NCI-H1105 (cell line): ENCODE measurements at places on chromosomes 16 and 17.
A peak's percentile ranks its signal among the peaks of the same experiment; 100 is the strongest.

GRCh38 chr16:27618606-27619327, 68.8 kb downstream of the KATNIP start:
- DNase-seq: no peak

DNA sequence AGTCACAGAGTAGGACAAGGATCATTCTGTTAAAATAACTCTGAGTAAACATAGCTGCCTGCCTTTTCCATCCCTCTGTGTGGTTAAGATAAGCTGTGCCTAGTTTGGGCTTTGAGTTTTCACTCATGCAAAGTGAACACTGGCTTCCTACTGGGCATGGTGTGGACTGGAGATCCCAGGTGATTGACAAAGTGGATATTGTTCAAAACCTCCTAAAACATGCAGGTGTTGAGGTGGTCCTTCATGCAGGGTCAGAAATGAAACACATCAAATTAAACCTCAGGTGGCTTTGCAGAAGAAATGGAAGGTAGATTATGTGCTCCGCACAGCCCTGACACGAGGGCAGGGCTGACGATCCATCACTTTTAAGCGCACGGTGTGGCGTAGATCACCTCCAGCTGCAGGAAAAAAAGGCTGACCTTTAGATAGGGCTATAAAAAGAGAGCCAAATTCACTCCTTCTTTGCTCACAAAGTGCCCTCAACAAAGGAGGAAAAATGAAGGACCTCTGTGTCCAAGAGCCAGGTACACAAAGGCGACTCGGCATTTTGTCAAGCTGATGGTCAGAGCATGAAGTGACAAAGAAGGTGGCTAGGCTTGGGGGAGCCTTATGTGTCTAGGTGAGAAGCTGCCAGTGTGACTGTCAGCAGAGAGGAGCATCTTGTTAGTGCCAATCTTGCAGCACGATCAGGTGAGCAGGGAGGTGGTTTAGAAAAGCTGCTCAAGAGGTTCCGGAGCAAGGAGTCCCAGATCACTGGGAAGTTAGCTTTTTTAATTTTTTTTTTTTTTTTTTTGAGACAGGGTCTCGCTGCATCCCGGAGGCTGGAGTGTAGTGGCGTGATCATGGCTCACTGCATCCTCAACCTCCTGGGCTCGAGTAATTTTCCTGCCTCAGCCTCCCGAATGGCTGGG, 19.9 kb upstream of the ITPRIPL2 start:
- no peak for DNase-seq

- DNase-seq: no peak
These were observed 8.7 kb downstream of the ARHGAP27 start for GRCh38 chr17:45423975-45424335.

GRCh38 chr17:39069114-39069756, 82.2 kb downstream of the PLXDC1 start:
- DNase-seq: peak; percentile 22

DNA sequence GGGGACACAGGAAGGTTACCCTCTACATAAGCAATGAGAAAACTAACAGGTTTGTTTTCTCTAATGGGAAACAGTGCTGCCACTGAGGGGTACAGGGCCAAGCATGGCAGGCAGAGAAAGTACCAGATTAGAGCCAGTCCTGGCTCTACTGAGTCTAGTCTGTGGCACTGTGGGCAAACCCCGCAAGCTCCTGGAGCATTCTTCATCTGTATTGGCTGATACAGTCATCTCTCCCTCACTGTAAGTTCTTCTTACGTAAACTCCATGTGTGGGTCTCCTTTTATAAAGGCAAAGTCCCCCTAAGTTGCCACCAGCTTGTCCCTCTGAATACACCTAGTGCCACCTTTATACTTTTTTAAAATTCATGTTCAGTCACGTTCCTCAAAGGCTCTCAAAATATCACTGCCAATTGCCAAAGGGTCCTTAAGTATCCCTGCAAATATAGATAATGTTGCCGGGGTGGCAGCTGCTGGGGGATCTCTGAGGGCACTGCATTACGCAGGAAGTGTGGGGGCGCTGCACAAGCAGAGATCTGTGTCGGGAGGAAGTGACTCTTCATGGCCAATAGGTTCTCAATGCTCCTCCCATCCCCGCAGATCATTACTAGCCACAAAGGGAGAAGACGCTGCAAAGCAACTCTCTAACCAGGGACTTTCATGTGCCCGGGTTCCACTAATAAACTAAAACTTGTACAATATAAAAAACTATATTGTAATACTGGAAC, 18.8 kb downstream of the XPO6 start:
- no peak for DNase-seq

- DNase-seq: no peak
These were observed 283.6 kb downstream of the ABCC12 start for GRCh38 chr16:47872225-47872624.

GRCh38 chr16:5450409-5451104, 353.0 kb upstream of the EEF2KMT start:
- no peak for DNase-seq

GRCh38 chr17:77526259-77526711, 385.5 kb downstream of the SEC14L1 start:
- no peak for DNase-seq

GRCh38 chr17:48247603-48248002, 140.0 kb downstream of the SNX11 start:
- no peak for DNase-seq

- no peak for DNase-seq
These were observed 59.7 kb downstream of the PDPK1 start for GRCh38 chr16:2597560-2597902.

- no peak for DNase-seq
These were observed 99.5 kb upstream of the KCNJ18 start for GRCh38 chr17:21592774-21593173.

- DNase-seq: no peak
These were observed 2.5 kb downstream of the TAC4 start for GRCh38 chr17:49845321-49845720.

GRCh38 chr16:84874004-84874435, 54.2 kb downstream of the CRISPLD2 start:
- no peak for DNase-seq

GRCh38 chr17:30579610-30580315, 102.6 kb downstream of the GOSR1 start:
- DNase-seq: no peak

- DNase-seq: no peak
These were observed 24.1 kb downstream of the NPTX1 start for GRCh38 chr17:80452173-80452915.

GRCh38 chr17:37391146-37391545, 15.4 kb downstream of the C17orf78 start:
- no peak for DNase-seq

DNA sequence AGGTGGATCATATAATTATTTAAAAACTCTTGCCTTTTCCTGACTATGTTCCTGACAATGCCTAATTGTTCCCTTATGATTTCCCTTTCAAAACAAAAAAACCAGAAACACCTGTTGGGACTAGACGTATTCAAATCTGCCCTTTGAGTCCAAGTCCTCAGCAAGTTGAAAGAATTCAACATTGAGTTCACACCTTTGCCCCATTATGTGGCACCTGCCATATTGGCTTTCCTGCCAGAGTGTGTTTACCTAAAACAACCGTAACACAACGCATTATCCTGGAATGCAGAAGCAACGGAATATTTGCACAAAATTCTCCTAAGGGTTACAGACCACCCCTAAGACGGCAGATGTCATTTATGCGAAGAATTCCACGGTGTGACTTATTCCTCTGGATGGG, 105.9 kb downstream of the ZFHX3 start:
- DNase-seq: no peak

DNA sequence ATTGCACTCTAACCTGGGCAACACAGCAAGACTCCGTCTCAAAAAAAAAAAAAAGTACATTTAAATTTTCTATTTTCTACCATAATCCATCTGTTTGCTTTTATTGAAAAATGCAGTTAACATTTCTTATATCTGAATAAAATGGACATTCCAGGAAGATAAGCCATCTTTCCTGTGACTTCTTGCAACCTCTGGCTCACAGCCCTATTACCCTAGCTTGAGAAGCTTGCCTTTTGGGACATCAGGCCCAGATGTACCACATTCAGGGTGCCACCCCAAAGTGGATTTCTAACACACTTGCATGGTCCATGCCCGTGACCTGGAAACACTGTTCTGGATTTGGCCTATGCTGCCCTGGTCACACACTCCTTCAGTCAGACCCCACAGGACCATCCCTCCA, 30.1 kb upstream of the DDX52 start:
- DNase-seq: no peak

DNA sequence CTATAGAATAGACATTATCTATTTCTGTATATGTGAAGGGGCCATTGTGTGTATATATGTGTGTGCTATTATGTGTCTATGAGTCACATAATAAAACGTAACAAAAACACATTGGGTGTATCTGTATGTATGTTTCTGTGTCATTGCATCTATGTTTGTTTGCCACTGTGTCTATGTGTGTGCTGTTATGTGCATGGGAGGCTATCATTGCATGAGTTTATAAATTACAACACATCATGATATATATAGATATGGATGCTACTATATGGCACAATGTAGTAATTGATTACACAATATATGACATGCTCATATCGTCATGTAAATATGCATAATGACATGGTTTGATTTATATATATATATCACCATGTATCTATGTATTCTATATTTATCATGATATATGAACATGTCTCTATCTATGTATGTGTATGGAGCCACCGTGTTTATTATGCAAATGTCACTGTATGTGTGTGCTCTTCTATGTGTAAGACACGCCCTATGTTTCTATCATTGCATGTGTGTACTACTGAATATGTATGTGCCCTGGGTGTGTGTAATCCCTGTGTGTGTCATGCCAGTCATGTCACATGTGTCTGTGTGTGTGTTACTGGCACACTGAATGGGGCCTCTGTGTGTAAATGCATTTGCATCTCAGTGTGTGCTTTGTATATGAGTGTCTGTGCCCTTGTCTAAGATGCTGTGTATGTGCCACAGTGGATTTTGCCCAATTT, 1.4 kb upstream of the TSPOAP1 start:
- DNase-seq: no peak

- DNase-seq: no peak
These were observed 32.1 kb upstream of the LONP2 start for GRCh38 chr16:48212033-48212432.

- no peak for DNase-seq
These were observed 430 bp downstream of the HAPSTR1 start for GRCh38 chr16:9091867-9092281.

GRCh38 chr16:8869212-8869987, 594 bp upstream of the CARHSP1 start:
- DNase-seq: no peak

DNA sequence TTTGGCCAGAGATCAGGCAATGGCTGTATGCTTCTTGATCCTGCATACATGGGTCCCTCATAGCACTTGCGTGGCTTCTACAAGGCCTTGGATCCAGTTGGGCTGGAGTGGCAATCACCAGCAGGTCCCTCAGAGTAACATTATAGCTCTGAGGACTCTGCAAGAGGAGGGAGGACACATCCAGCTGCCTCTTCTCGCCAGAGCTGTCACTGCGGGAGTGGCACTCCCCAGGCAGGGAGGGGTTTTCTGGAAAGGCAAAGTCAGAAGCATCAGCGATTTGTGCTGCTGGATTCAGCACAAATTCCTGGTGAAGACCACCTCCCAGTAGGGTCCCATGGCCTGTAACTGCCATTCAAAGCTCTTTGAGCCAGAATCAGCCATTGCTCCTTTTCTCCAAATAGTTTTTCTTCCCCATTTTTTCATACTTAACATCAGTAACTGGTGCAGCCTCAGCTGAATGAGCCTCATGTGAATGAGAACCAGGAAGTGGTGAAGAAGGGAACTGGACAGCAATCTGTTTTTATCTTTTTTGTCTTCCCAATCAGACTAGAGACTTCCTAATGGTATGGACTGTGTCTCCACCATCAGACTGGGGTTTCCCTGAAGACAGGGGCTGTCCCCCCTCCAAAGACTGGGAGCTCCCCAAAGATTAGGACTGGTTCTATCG, 40.6 kb upstream of the HOXB13 start:
- DNase-seq: no peak

- no peak for DNase-seq
These were observed 320.5 kb downstream of the SNX29 start for GRCh38 chr16:12296991-12297390.

DNA sequence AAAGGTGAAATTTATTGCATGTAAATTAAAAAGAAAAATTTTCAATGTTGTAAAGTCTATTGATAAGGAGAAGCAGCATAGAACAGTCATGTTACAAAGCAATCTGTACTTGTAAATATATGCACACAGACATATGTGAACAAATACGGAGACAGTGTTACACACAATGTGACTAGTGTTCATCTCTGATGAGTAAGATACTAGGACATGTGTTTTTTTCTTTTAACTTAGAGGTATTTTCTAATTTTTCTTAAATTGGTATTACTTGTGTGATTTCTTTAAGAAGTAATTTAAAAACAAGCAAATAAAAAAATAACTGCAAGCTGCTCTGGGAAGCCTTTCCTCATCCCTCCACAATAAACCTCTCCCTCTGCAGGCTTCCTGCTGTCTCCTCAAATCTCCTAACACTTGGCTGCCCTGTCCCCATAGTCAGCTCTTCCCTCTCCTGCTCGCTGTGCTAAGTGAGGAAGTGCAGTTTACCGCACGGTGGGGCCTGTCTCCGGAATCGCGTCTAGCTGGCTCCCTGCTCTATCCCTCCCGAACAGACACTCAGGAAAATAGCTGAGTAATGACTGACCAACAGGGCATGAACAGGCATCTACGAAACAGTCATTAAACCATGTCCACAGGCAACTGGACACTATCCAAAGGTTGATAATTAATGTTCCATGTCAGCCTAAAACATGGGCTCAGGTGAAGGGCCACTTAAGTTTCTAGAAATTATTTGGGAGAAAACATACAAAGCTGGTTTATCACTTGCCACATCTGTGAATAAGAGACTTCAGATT, 35.9 kb downstream of the CMTM4 start:
- peak; percentile 19 for DNase-seq

- no peak for DNase-seq
These were observed 7.3 kb upstream of the BCAR1 start for GRCh38 chr16:75258807-75259141.

GRCh38 chr17:28622186-28622585, 8.2 kb upstream of the RSKR start:
- no peak for DNase-seq

- DNase-seq: no peak
These were observed 7.6 kb downstream of the PITPNM3 start for GRCh38 chr17:6548578-6549330.

GRCh38 chr16:67407788-67408452, 8.4 kb downstream of the ZDHHC1 start:
- DNase-seq: no peak

- DNase-seq: no peak
These were observed 238.8 kb downstream of the SLC39A11 start for GRCh38 chr17:72853440-72854415.

GRCh38 chr17:78226055-78226758, 5.2 kb upstream of the TMEM235 start:
- no peak for DNase-seq

DNA sequence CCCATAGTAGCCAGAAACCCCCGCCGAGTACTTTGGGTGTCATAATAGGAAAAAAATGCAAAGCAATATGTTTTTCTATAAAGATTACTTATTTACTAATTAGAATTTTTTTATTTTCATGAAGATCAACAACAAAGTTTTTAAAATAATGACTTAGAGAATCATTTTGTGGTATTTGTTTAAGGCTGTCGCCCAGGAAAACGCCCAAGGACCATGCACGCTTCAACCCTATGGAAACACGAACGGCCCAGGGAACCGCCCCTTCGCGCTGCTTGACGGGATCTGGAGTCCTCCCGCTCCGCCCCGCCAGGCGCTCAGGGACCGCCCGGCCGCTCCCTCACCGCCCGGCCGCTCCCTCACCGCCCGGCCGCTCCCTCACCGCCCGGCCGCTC, 408 bp upstream of the KPNA2 start:
- DNase-seq: peak; percentile 99
